ENCODE measurements at places on chromosomes 12 and 14.

GRCh38 chr12:106816231-106816630 is 41.7 kb downstream of the RIC8B start:
- H3K4me1 ChIP-seq, result no peaks in the 10 kb centered on the region
- no peak overlapping the region for H3K4me3 ChIP-seq
- peaks cover 11% of the 10 kb centered on the region for H3K36me3 ChIP-seq
- H3K27ac ChIP-seq, result no peak overlapping the region

DNA sequence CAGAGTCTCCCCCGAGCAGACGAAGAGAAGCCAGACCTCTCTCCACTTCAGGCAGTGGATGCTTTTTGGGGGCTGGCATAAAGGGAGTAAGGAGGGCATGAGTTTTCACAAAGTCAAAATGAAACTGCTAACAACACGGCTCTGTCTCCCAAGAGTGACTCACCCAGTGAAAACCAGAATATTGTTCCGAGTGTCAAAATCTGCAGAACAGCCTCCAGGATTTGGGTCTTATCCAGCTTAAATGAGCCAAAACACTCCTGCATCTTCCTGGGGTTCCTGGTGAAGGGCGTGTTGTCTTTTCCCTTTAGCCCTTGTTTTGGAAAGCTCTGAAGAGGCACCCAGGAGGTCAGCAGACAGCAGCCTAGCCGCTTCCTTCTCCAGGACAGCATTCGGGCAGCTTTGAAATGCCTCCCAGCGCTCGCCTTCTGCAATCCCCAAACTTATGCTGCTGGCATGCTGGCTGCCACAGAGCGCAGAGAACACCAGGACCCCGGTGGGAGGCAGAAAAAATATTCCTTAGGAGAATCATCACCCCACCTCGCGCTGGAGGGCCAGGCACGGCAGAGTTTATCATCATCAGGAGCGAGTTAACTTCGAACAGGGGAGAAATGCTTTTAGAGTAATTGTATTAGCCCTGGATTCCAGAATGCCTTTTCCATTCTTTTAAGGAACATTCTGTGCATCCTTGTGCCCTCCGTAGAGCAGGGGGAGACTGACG is 117.7 kb upstream of the NCOR2 start:
- peaks cover 2% of the 10 kb centered on the region for H3K36me3 ChIP-seq
- H3K27me3 ChIP-seq, result peaks cover 2% of the 10 kb centered on the region
- H3K4me3 ChIP-seq, result no peak overlapping the region
- DNase-seq, result no peak
- peaks cover 39% of the 10 kb centered on the region for H3K4me1 ChIP-seq

- H3K27ac ChIP-seq, result no peak within 1 kb of the TSS
- DNase-seq, result no peak
- H3K4me1 ChIP-seq, result no peaks in the 10 kb centered on the region
- H3K27me3 ChIP-seq, result peaks cover 13% of the 10 kb centered on the region
- no peak within 1 kb of the TSS for H3K4me3 ChIP-seq
Observed at GRCh38 chr12:130337488-130338303, at the start of gene PIWIL1. TSS of gene PIWIL1 (plus strand) at chr12:130337887. CDS start at chr12:130342592, 4,705 bp downstream.

DNA sequence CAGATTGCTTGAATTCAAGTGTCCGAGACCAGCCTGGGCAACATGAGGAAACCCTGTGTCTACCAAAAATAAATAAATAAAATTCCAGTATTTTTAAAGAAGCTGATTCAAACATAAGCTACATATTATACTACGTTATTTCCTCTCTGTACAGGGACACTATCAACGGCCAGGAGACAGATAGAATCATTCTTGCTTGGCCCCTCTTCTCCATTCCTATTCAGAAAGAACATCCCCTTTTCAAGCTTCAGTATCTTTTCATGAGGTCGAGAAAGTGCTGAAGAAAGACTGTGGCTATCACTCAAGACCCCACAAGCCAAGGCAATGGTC is 314 bp upstream of the DHRS7 start:
- DNase-seq, result no peak
- peak overlapping the region; percentile 80 for H3K27ac ChIP-seq
- H3K4me3 ChIP-seq, result peak overlapping the region; percentile 71
- peaks cover 21% of the 10 kb centered on the region for H3K36me3 ChIP-seq

- H3K27ac ChIP-seq, result no peak overlapping the region
- H3K27me3 ChIP-seq, result peaks cover 5% of the 10 kb centered on the region
- H3K4me1 ChIP-seq, result no peaks in the 10 kb centered on the region
- no peak for DNase-seq
- no peaks in the 10 kb centered on the region for H3K36me3 ChIP-seq
Observed at GRCh38 chr12:124578445-124578844, 11.0 kb upstream of the NCOR2 start.

DNA sequence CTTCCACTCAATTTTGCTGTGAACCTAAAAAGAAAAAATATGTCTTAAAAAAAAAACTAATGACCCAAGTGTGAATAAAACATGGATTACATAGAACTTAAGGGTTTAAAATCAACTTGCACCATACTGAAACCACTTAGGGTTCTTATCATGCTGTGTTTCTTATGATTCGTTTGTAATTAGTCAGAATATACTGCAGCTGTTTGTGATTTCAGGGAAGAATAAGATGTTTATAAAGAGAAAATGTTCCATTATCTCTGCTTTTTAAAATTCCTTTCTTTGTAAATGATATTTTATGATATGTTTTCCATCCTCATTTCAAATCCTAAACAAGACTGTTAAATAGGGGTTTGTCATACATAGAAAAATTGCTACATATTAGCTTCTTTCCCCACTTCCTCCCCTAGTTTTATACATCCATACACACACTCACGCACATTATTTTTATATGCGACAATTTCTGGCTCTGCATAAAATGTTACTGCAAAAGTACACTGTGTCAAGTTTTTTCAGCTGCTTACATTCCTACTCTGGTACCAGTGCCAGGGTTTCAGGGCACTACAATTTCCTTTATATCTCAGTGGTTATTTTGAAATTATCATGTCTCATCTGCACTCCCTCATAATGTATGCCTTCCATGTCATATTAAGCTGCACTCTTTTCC is 275.2 kb upstream of the GARIN6 start:
- H3K36me3 ChIP-seq, result no peaks in the 10 kb centered on the region
- H3K27me3 ChIP-seq, result no peaks in the 10 kb centered on the region
- no peak for DNase-seq
- no peaks in the 10 kb centered on the region for H3K4me1 ChIP-seq
- no peak overlapping the region for H3K4me3 ChIP-seq

GRCh38 chr12:132075026-132075713 is 68.9 kb downstream of the DDX51 start:
- DNase-seq, result no peak
- peaks cover 28% of the 10 kb centered on the region for H3K36me3 ChIP-seq
